Adrenal gland (tissue), 19 donors: ENCODE measurements at places on chromosomes 3 and 15.

DNA sequence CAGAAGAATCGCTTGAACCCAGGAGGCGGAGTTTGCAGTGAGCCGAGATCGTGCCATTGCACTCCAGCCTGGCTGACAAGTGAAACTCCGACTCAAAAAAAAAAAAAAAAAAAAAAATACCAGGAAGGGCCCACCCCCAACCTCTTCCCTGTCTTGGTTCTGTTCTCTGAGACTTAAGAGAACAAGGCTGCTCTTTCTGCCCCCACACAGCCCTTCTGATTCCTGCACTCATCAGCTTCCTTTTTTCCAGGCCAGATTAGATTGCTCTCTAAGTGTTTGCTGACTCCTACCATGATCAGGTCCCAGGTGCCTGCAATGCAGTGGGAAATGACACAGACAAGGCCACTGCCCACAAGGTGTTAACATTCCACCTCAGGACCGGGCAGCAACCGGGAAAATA lies 13.0 kb downstream of the TMEM44 start:
- no peak for DNase-seq

GRCh38 chr3:62233065-62233464 lies 140.3 kb downstream of the FEZF2 start:
- no peak for DNase-seq

DNA sequence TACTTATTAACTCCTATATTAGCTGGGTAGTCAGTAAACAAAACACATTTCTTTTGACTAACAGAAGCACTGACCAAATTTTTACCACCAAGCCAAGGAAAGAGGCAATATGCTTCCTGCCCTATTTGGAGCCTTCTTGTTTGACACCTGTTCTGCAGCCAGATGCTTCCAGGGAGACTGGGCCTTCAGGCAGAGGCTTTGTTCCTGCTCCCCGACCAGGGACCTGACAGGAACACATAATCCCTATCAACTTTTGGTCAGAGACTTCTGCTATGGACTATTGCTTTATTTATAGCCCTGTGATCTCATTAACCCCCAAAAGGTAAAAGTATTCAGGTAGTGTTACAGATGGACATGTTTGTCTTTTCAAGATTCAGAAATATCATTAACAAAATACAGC lies 541.3 kb downstream of the NTRK3 start:
- no peak for DNase-seq

DNA sequence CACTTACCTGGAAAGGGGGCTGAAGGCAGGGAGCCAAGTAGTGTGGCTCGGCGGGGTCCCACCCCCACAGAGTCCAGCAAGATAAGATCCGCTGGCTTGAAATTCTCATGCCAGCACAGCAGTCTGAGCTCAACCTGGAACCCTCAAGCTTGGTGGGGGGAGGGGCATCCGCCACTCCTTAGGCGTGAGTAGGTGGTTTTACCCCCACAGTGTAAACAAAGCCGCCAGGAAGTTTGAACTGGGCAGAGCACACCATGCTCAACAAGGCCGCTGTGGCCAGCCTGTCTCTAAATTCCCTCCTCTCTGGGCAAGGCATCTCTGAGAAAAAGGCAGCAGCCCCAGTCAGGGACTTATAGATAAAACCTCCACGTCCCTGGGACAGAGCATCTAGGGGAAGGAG lies 156.3 kb downstream of the KBTBD8 start:
- DNase-seq: no peak

DNA sequence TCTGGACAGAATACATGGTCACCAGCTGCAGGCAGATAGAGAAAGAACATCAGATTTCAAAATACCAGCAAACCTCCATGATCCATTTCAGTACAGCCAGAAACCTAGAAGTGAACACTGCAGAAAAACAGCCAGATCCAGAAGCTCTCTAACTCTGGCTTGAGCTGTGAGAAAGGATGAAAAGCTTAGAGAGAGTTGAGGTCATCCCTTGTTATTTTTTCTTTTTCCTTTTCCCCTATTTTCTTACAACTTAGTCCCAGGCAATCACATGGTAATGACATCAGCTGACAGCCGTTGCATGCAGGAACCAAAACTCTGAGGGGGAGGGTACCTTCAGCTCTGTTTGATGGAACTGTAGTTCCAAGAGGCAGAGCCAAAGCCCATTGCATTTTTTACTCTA lies 113.2 kb downstream of the TCF12 start:
- peak; percentile 26 for DNase-seq

DNA sequence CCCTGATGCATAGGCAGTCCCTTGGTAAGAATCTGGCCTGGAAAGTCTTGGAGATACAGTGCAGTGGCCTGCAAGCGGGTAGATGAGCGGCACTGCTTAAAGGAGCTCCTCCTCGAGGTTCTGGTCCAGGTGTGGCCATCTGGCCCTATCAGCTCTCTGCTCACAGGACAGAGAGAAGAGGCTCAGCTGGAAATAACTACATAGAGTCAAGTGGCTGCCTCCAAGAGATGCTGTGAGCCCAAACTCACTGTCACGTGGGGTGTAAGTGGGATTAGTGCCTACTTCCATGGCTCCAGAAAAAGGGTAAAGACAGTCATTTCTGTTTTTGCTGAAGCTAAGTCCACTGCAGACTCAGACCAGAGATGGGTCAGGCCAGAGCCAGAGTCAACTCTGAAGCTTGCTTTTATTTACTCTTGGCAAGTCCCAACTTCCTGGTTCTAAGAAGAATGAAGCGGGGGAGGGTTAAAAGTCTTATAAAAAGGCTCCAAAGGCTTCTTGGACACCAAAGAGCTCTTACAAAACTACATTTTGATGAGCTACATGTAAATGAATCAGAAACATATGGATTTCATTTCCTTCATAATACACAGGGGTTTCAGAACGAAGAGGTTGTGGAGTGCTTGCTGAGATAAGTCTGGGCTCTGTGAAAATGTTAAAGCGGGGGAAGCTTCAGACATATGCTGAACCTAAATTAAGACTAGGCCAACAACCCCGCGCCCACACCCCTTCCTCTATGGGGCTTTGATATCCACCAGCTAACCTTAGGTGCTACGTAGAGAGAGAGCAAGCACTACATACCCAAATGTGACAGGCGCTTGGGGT lies 77.1 kb downstream of the PDZRN3 start:
- DNase-seq: no peak
